Suppressor macrophage treated with lipopolysaccharide for 4 hours (primary cell): ENCODE measurements at places on chromosomes 3 and 15.

GRCh38 chr3:155047672-155048071 lies 32.4 kb upstream of the MME start:
- DNase-seq = no peak

DNA sequence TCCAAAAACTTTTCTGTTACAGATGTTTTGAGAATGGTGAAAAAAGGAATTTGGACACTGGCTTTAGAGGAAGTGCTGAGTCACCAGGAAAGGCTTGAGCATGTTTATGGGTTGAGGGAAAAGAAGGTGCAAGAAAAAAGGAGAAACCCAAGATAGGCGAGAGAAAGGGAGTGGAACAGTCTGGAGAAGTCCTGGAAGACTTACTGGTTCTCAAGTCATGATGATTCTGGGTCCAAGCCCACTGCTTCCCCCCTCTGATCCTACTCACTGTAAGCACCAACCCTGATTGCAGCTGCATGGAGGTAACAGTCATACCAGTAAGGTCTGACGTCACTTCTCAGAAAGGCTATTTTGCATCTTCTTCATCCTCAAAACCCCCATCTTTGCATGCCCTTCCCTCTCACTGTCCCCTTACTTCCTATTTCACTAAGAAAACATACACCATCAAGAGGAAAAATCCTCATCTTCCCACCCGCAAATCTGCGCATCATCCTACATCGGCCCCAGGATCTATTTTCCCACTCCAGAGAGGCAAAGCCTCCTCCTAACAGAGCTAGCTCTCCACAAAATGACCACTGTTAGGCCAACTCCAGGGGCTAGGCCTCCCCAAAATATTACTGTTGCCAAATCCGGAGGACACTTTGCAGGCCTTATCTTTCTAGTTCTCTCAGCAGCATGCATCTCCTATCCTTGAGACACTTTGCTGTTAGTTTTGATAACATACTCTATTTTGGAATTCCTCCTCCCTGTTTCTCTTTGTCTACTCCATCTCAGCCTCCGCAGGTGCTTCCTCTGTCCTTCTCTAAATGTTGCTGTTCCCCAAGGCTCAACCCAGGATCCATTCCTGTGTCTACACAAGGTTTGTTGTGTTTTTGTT lies 3.2 kb upstream of the ATP13A3 start:
- peak; percentile 96 for DNase-seq

GRCh38 chr3:42351207-42351606 lies 59.2 kb downstream of the LYZL4 start:
- DNase-seq = no peak

- no peak for DNase-seq
These were observed 5.9 kb downstream of the MYO5C start for GRCh38 chr15:52289629-52290081.

DNA sequence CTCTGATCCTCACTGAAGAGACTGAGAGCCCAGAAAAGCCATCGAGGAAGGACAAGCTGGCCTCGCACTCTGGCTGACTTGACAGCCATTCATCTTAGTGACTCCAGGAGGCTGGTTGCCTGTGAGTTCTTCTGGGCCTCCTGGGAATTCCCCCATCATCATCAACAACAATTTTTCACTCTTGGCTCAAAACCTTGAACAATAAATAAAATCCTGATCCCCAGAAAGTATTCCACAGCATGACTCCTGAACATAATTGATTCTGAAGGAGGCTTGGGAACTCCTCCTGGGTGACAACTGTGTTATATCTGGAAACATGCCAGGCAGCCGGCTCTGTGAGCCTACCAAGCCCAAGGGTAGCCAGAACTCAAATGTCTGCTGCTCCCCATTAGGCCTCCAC lies 188.6 kb downstream of the SHQ1 start:
- no peak for DNase-seq

GRCh38 chr3:17412950-17413530 lies 329.4 kb downstream of the TBC1D5 start:
- peak; percentile 70 for DNase-seq

GRCh38 chr15:33801954-33802353 lies 166.3 kb upstream of the CHRM5 start:
- no peak for DNase-seq

DNA sequence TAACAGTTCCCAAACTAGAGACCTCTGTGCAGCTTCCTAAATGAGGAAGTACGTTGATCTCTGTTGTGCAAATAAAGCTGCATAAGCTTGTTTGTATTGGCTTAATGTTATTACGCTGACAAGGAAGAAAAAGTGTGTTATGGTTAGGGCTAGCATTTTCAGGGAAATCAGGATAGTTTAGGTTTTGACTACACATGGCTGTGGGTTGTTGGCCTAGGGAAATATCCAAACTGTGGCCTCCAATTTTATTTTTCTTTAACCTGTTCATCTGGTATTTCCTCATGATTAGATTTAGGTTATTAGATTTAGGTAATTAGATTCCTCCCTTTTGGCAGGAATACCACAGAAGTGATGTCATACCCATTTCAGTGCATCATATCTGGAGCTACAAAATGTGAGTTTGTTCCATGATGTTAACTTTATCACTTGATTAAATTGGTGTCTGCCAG lies 8.7 kb upstream of the MCCC1 start:
- DNase-seq = peak; percentile 64

DNA sequence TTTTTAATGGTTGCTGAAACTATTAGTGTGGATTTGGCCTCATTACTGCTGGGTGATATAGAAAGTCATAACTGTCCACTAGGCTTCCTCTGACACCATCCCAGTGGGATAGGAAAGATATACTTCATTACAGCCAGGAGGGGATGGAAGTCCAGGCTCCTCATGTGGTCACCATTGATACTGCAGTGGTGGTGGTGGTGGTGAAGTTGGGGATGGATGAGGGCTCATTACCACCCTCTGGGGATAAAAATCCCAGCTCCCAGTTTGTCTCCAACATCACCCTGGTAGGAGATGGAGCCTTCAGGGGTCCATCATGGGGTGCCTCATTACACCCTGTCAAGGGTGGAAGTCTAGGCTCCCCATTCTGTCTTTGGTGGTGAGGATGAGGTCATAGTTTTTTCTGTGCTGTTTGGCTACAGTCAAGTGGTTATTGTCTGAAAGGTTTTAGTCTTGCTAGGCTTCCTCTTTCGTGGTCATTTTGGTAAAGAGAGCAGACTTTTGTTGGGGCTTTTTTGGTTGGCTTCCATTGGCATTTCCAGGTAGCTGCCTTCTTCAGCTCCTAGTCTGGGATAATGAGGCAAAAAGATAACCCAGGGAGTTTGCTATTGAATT lies 30.1 kb upstream of the FILIP1L start:
- DNase-seq = no peak

DNA sequence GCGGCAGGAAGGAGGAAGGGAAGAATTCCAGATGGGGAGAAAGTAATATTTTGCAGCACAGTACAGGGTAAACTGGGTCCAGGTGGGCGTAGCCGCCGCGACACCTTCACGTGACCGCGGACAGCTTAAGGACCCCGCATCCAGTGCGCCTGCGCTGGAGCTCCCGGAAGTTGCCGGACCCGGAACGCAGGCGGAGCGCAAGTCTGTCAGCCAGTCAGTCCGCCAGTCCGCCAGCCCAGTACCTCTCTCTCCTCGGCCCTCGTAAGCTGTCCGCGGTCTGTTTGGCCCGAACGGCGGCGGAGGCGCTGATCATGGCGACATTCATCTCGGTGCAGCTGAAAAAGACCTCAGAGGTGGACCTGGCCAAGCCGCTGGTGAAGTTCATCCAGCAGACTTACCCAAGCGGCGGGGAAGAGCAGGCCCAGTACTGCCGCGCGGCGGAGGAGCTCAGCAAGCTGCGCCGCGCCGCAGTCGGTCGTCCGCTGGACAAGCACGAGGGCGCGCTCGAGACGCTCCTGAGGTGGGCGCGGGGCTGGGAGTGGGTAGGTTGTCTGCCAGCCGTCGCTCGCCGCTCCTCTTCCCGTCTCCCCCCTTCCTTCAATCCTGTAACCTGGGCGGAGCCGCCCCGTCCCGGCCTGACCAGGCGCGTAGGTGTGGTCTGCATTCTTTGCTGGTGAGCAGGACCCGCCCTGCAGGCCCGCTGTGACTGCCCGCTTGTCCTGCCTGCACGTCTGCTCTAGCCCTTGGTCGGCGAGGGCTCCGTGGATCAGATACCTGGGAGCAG lies at the start of gene PDCD6IP:
PDCD6IP (plus strand) TSS at position 213 of the 784 bp plus-strand sequence; CDS start at position 312, 99 bp downstream.
- peak; percentile 94 for DNase-seq

GRCh38 chr15:88389120-88389519 lies 78.1 kb downstream of the MRPL46 start:
- DNase-seq = no peak

DNA sequence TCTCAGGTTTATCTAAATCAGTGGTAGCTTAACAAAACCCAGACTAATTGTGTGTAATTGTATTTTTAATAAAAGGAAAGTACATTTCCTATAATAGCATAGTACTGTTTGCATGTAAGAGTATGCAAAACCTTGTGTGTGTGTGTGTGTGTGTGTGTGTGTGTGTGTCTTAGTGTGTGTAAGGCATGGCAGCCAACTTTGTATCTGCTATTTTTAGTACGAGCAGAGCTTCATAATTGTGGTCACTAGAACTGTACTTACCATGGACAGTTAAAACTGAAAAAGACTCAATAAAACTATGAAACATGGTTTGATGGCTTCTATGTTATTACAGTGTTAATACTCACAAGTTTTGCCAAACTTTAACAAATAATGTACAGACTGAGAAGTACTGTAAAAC lies 6.2 kb downstream of the P2RY1 start:
- no peak for DNase-seq

DNA sequence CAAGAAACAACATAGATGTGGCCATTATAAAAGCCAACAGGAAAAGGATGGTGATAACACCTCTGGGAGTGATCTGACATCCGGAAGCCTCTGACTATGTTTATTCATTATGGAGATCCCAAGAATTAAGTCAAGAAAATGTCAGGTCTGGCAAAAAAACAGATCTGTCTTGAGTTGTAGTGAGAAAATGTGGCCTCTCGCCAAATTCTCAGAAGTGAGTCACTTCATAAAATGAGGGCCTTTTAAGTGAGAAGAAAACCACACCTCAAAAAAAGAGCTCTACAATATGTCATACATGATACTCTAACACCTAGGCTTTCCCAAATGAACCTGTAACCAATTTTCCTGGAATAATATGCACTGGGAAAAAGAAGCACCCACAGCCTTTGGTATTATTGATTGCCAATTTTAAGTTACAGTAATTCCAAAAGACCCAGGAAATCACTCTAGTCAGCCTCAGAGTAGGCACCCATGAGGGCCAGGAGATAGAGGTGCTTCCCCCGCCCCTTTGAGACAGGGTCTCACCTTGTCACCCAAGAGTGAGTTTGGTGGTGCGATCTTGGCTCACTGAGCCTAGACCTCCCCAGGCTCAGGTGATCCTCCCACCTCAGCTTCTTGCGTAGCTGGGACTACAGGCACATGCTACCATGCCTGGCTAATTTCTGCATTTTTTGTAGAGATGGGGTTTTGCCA lies 38.0 kb downstream of the CCR3 start:
- no peak for DNase-seq
